Inflammatory macrophage treated with lipopolysaccharide for 1 hour (primary cell): ENCODE measurements at places on chromosomes 2 and 18.

DNA sequence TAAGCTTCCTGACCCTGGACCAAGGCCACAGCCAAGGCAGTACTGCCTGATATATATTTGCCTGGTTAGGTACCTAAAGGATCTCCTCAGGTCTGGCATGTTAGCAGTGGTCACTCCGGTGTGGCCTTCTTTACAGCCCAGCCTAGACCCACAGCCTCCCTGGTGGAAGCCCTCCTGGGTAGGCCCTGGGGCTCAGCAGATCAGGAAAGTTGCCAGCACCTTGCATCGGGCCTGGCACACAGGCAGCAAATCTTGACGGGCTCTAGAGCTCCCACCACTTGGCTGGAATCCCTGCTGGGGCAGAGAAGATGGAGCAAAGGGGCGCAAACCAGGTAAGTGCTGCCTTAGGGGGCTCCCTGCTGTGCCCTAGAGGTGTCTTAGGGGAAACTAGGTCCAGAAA is 40.9 kb upstream of the ATP6V1B1 start:
- DNase-seq, result no peak

DNA sequence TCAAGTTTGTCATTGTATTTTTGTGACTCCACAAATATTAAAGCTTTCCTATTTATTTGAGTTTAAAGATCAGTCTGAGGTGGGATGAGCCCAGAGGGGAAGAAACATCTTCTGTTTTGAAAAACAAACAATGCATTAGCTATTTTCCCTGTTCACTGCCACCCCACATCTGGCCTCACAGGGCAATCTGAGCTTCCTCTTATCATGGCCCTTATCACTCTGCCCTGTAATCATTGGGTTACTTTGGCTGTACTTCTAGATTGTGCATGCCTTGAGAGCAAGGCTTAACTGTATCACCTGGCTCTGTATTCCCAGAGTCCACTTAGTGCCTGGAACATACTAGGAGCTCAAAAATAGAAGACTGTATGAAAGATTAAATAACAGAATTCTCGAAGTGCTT is 241.6 kb upstream of the NT5C1B start:
- no peak for DNase-seq

GRCh38 chr18:25298853-25299274 is 53.1 kb downstream of the ZNF521 start:
- peak; percentile 32 for DNase-seq

DNA sequence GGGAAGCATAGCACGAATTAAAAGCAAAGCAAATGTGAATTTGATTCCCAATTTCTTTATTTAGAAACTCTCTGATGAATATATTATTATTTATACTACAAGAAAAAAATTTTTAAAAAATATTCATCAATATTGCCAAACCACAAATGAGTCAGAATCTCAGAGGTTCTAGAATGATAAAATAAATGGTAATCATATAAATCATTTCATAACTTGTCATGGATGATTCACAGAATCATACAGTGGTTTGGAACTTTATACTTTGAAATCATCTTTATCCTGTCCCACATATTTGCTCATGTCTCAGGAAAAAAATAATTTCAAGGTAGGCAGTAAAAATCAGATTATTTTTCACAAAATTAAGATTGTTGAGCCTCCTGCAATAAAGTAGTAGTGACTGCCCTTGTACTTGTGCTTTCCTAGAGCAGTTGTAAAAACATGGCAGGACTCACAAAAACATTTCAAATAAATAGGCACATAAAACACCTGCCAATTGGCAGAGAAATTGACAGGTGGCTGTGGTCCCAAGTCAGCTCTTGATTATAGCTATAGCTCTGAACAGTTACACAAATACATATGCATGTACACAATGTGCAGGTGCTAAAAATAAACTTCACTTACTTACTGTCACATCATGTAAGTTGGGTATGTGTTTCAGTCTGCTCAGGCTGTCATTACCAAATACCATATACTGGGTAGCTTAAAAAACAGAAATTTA is 273.9 kb upstream of the SESTD1 start:
- DNase-seq, result no peak

DNA sequence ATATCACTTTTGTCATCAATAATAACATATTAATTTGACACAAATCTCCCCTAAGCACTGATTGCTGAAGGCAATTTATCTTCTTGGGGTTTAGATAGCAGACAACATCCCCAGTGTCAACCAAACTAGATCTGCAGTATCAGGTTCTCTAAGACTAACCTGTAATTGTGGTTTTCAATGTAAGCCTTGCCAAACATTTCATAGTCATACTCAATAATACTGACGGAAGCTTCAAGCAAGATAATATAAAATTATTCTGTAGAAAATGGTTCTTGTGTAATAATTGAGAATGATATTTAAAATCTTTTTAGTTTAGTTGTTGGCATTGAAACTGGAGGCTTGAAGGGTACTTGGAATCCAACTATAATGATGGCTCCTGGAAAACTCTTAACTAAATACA is 186.3 kb downstream of the RIT2 start:
- DNase-seq, result no peak

- DNase-seq, result no peak
Measured at GRCh38 chr2:64319896-64320295, 134.1 kb upstream of the LGALSL start.

DNA sequence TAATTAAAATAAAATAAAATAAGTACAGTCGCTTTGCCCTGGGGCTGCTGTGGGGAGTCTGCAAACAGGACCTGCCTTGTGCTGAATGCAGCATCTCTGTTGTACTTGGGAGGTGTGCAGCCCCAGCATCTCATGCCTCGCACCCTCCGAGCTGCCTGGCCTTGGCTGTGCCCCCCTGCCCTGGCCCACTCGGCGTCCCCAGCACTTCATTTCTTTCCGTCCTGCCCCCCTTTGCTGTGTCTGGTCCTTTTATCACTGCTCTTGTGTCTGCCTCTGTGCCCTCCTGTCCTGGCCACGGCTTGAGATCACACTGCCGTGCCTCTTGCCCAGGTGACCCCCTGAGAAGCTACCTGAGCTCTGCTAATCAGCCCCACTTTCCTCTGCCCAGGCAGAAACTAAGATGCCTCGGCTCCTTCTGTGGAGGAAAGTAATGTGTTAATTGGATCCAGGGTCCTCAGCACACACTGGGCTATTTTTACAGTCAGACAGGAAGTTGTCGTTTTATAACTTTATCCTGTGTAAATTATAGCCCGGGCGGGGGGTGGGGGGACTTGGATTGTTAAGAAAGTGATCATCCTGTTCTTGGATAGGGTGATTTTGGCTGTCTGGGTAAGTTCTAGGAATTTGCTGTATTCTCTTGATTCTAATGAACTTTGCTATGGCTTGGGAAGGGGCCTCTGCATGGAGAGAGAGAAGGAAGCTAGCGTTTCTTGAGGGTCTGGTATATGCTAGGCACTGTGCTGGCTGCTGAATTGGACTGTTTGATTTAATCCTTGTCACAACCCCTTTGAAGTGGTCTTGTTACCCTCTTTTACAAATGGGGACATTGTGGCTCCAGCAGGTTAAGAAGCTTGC is 69.4 kb downstream of the AGAP1 start:
- DNase-seq, result no peak

DNA sequence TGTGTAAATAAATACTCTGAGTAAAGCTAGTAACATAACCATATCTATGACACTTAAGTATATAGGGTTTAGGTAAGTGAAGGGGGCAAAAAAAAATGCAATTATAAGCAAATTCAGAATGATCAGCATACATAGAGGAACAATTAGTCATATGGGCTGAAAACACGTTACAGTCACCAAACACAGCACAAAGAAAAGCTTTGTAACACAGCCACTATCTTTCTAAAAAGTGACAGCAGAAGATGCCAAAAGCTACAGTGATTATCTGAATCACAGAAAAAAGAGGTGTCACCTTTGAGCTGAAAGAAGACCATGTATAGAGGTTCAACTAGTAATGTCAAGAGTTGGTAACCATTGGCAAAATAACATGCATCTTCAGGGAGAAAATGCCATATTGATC is 115.5 kb downstream of the ERBB4 start:
- DNase-seq, result no peak

DNA sequence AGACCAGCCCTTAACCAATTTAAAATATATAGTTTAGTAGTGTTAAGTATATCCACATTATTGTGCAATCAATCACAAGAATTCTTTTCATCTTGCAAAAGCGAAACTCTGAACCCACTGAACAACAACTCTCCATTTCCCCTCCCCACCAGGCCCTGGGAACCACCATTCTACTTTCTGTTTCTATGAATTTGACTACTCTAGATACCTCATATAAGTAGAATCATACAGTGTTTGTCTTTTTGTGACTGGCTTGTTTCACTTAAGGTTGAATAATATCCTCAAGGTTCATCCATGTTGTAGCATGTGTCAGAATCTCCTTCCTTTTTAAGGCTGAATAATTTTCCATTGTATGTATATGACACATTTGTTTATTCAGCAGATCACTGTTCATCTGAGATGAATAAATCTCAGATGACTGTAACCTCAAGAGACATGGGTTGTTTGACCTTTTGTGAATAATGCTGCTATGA is 8.1 kb upstream of the SOS1 start:
- DNase-seq, result peak; percentile 88

GRCh38 chr2:118221536-118222272 is 133.4 kb downstream of the INSIG2 start:
- peak; percentile 87 for DNase-seq

- no peak for DNase-seq
Measured at GRCh38 chr18:61579581-61579980, 246.4 kb downstream of the CDH20 start.

DNA sequence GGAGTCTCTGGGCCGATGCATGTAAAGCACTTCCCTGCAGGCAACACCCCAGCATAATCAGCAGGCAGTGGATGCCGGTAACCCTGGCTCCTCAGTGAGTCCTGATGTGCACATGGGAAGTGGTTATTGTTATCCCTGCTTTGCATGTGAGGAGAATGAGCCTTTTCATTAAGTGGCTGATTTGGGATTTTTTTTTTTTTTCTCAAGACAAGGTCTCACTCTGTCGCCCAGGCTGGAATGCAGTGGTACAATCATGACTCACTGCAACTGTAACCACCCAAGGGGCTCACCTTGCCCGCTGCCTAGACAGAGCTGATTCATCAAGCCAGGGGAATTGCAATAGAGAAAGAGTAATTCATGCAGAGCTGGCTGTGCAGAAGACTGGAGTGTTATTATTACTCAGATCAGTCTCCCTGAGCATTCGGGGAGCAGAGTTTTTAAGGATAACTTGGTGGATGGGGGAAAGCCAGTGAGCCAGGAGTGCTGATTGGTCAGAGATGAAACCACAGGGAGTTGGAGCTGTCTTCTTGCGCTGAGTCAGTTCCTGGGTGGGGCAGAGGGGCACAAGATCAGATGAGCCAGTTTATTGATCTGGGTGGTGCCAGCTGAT is 95.4 kb downstream of the SOCS6 start:
- no peak for DNase-seq

GRCh38 chr2:80403081-80403480 is 98.5 kb upstream of the LRRTM1 start:
- no peak for DNase-seq

DNA sequence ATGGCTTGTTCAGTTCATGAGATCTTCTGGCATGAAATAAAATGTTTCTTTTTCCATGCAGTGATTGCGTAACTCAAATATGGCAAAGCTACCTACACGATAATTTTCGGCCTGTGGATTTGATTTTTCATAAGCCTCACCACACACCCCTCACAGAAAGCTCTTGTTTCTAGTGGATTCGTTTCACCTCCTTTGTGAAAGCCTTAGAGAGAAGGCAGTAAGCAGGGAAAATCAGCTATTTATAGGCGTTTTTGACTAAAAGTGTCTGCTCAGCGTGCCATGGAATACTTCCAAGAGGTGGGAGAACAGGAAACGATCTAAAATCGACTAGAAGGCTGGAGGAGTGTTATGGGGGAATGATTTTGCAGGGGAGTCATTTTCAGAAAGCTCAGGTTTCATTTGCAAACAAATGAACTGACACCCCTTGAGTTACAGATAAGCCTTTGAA is 417.9 kb downstream of the TGIF1 start:
- DNase-seq, result no peak
